ENCODE measurements at places on chromosomes 12 and 14.
A peak's percentile ranks its signal among the peaks of the same experiment; 100 is the strongest.

GRCh38 chr12:1896964-1897363 lies 21.5 kb downstream of the CACNA2D4 start:
- DNase-seq = no peak

- DNase-seq = peak; percentile 40
These were observed 663 bp downstream of the PTGER2 start for GRCh38 chr14:52314595-52315354.

GRCh38 chr12:102740141-102740955 lies 176.7 kb downstream of the PAH start:
- DNase-seq = no peak

GRCh38 chr14:70045844-70046535 lies 142.8 kb downstream of the SLC8A3 start:
- peak; percentile 1 for DNase-seq

- DNase-seq = peak; percentile 90
These were observed 266.0 kb downstream of the FBXL14 start for GRCh38 chr12:1328391-1328790.

DNA sequence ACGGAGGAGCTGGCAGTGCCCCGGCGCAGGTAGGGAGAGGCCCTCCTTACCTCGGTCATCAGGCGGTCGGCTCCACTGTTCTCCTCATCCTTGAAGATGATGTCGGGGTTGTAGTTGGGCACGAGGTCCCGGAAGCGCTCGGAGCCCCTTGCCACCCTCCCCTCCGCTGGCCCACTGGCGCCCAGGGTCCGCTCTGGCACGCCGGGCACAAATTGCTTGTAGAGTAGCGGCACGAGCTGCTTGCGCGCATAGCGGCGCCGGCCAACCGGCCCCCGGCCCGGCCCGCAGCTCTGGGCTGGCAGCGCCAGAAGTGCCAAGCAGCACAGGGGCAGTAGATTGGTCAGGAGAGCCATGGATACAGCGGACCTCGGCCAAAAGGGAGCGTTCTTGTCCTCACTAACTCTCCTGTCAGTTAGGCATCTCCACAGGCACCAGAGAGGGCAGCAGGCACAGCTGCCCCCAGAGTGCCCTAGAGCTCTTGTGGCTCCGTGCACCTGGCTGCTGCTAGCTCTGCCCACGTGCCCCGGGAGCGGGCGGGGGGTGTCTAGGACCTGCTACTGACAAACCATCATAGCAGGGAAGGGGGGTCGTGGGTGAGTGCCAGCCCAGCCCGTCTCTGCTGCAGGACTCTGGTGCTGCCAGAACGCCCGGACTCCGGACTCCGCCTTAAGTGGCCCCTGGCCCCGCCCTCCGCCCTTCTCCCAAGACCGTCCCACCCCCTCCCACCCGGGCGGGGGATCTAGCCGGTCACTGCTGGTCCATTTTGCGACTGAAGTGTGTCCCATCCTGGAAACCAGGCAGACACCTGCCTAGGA lies at the start of gene DHH:
Gene DHH, minus strand, starts transcription at position 642 of the 815 bp plus-strand sequence. Its CDS starts 289 bp downstream, at position 353.
- no peak for DNase-seq

GRCh38 chr12:4562034-4562657 lies at the start of gene DYRK4:
TSS of gene DYRK4 (plus strand) at chr12:4562208. CDS start at chr12:4562246, 38 bp downstream.
- DNase-seq = peak; percentile 71

- no peak for DNase-seq
These were observed 138.9 kb downstream of the PLXNC1 start for GRCh38 chr12:94287245-94287628.

DNA sequence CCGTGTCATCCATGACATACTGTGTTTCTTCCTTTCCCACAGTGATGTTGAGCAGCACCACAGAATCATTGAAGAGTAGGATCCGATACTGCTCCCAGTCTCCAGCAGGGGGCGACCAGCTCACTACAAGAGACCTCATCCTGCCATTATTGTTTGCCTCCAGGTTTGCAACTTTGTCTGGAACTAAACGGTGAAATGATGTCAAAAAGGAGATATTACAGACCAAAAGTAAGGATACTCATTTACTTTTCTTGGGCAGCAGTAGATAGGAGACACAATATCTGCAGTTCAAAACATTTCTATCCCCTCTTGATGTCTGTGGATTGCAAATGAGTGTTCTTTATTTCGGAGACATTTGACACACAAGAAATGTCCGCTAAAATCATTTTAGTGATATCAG lies 47.2 kb downstream of the PTPRB start:
- DNase-seq = peak; percentile 55

DNA sequence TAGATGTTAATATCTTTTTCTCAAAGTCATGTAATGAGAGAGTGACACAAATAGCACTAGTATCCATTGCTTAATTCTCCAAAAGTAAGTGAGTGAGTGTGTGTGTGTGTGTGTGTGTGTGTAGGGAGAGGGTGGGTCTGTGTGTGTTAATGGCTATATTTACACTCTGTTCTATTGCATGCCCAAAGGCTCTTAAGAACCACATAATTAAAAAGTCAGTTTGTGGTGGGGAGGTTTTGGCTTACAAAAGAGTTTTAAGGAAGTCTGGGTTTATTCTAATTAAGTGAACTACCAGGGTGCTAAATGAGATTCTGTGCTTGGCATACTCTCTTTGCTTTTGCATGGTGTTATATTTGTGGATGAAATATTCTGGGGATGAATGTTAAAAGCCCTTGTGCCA lies 1897.6 kb upstream of the FLRT2 start:
- no peak for DNase-seq

GRCh38 chr12:24500831-24501230 lies 448.1 kb downstream of the BCAT1 start:
- DNase-seq = no peak

DNA sequence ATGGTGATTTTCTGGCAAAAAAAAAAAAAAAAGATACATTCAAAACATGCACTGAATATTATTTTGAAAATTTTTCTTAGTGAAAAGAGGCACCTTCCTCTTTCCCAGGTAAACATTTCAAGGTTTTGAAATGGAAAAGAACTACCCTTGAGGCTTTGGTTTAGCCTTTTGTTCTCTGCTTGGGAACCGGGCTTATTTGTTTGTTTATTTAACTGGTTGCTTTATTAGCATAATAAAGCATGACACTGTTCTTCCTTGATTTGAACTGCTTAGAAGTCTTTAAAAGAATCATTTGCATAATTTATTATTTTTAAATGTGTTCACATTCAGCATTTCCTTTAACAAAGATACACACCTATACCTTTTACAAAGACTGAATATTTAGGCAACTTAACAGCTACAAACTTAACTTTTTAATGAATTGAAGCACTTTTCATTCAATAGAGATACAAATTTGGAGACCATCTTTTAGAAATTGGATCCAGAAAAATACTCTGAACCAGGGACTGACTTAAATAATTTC lies 174.5 kb downstream of the FBXL14 start:
- DNase-seq = no peak

GRCh38 chr12:113891167-113891692 lies 74.9 kb downstream of the RBM19 start:
- DNase-seq = no peak

- DNase-seq = no peak
These were observed 341.2 kb upstream of the NAV3 start for GRCh38 chr12:77489331-77489970.

- no peak for DNase-seq
These were observed 2.4 kb upstream of the LYZ start for GRCh38 chr12:69345742-69346141.

DNA sequence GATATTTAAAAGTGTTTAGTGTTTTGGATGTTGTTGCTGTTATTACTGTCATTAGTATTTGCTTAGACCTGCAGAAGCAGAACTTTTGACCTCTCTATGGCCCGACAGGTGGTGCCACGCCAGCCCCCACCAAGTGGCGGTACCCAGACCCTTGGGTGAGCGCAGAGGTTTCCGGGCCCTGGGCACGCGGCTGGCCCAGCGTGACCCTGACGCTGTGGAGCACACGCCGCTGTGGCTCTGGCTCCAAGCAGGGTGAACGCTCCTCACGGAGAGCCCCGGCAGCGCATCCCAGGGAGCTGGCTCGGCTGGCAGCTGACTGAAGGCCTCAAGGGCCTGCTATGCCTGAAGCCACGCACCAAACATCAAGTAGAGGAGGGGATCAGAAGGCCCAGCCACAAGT lies 22.6 kb downstream of the SLC25A47 start:
- no peak for DNase-seq

- DNase-seq = no peak
These were observed 46.9 kb downstream of the COCH start for GRCh38 chr14:30921305-30921704.

GRCh38 chr12:121110211-121110940 lies 22.3 kb upstream of the P2RX7 start:
- peak; percentile 55 for DNase-seq

DNA sequence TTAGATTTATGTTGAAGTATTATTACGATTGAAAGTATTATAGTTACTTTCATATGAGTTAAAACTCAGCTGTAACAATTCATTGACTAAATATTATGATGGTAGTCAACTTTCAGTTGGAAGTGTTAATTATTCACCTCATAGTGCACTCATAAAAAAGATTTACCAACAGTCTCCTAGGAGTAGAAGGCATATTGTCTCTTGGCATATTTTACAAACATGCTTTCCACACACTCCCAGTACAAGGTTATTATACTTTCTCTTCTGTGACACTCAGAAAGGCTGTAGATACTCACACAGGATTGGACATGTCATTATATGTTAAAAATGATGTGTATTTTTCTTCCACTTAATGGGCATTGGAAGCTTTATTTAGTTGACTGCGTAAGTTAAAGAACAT lies 147.1 kb downstream of the NPAS3 start:
- no peak for DNase-seq

GRCh38 chr12:14656846-14657245 lies 39.6 kb downstream of the GUCY2C start:
- no peak for DNase-seq

GRCh38 chr12:11863478-11863906 lies 207.2 kb upstream of the BCL2L14 start:
- no peak for DNase-seq

DNA sequence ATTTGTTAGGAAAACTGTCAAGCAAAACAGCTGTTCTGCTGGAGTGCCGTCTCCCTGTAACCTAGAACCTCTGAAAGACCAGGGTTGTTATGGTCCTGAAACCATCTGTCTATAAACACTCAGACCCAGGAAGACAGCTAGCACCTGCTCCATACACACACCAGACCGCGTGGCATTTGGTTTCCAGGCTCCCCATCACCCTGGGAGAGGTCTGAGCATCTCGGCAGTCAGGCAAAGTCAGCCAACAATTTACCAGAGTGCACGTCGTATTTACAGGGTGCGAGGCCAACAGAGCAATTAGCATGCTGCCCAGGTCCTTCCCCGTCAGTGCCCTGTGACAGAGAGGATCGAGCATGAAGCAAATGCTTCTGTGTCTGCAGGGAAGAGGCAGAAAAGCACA lies 272.5 kb downstream of the SLC15A4 start:
- DNase-seq = no peak

DNA sequence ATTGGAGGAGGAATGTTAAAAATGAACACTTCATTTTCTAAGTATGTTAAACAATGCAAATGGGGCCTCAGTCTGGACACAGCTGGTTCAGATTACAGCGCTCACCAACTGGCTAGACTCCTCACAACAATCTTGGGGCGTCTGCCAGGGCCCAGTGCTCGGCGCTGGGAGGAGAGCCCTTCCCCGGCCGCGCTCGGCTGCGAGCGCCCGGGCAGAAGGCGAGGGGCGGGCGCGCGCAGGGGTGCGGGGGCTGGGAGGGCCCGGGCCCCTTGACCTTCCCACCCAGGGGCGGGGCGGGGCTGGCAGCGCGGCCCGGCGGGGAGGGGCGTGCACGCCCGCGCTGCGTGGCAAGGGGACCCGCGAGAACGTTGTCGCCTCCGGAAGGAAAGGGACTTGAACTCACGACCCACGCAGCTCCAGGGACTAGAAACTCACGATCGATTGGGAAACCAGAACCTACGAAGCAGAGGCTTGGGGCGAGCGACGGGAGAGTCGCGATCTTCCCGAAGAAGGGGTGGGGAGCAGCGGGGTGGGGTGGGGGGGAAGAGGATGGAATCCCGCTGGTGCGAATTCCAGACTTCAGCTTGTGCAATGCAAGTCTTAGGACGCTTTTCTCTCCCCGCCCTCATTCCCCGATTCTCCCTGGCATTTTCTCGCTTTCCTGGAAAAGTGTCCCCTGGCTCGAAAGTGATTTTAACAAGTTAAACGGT lies at the start of gene FBLN5:
Gene FBLN5, minus strand, starts transcription at position 220 of the 710 bp plus-strand sequence. CDS start 465 bp downstream, outside the sequence.
- peak; percentile 6 for DNase-seq

DNA sequence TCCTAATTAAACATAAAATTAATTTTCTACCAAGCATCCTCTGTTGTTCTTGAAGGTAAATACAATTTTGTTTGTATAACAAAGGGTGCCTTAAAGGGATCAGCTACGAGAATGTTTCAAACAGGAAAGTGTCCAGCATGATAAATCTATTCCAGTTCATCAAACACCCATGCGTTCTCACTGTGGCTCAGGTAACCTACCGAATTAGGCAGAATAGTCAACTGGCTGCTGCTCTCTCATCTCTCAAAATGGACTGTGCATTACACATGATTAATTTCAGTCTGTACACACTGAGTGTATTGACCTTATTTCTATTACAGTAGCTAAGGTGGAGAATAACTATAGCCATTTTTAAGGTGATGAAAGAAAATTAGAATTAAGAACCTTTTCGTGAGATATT lies 127.5 kb upstream of the RMST start:
- DNase-seq = no peak

- no peak for DNase-seq
These were observed 493.5 kb upstream of the RGS6 start for GRCh38 chr14:71438684-71439083.

DNA sequence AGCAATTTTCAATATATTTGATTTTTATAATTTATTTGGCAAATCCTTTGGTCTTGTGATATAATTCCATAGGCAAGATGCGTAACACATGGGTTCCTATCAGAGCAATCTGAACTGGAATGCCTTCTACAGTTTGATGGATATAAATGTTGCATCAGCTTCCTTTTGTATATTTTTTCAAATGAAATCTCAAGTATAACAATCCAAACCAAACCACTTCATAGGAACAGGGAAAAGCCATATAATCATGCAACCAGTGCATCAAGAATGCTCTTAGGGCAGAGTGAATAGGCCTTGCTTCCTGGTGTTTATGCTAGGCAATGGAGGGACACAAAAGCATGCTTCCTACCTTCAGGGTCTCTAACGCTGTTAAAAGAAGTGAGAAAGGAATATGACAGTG lies 34.5 kb downstream of the EFCAB11 start:
- no peak for DNase-seq

GRCh38 chr14:32249371-32249770 lies 46.3 kb upstream of the RNU6-8 start:
- no peak for DNase-seq

- DNase-seq = peak; percentile 37
These were observed 2.3 kb downstream of the SPATS2 start for GRCh38 chr12:49369411-49370145.

- DNase-seq = no peak
These were observed 4.7 kb downstream of the ASIC1 start for GRCh38 chr12:50061946-50062686.

GRCh38 chr14:91041450-91041849 lies 19.0 kb downstream of the RPS6KA5 start:
- DNase-seq = no peak

- no peak for DNase-seq
These were observed 287.5 kb downstream of the GALC start for GRCh38 chr14:87705439-87705896.
